ENCODE measurements at places on chromosomes 11 and 22.

DNA sequence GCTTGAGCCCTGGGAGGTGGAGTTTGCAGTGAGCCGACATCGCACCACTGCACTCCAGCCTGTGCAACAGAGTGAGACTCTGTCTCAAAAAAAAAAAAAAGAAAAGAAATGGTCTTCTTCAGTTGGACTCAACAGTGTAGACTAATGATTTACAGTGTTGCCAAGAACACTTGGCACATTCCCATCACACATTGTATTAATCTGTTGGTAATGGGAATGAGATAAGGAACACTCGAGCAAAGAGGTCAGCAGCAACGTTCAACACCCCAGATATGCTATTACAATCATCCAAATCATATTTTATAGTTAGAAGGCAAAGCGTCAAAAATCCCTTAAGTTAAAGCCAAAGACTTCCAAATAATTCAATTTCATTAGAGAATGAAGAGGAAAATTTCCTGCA, 14.5 kb downstream of the CDON start:
- DNase-seq, result no peak

GRCh38 chr11:2298131-2298794, 3.5 kb downstream of the C11orf21 start:
- DNase-seq, result no peak

DNA sequence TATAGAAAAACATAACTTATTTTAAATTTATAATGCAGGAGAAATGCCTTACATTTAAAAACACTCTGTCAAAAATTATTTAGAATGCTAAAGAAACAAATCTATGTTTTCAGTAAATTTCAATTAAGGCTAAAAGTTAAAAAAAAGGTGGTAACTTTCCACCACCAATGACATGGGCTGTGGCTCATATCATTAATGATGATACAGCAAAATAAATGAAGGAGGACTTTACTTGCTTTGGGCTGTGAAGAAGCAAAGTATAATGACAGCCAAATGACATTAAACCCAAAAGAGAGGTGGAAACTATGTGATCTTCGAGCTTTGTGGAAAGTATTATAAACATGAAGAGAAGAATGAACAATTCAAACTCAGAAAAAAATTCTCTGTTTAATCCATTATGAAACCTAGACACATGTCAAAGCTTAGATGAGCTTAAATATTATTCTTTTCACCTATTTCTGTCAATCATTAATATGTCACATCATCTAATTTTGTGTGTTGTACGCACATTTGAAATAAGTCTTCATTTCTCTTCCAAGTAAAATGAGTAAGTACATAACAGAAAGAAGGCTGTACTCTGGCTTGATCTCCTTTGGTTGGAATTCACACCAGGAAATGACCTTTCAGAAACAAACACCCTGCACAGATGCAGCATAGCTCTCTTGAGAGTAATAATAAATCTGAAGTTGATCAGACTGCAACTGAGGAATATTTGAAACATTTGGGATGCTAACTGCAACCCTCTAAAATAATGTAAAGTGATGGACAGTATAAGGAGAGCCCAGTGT, 265.8 kb downstream of the TTC28 start:
- DNase-seq, result no peak

GRCh38 chr11:88434333-88434976, 96.9 kb upstream of the CTSC start:
- DNase-seq, result no peak

DNA sequence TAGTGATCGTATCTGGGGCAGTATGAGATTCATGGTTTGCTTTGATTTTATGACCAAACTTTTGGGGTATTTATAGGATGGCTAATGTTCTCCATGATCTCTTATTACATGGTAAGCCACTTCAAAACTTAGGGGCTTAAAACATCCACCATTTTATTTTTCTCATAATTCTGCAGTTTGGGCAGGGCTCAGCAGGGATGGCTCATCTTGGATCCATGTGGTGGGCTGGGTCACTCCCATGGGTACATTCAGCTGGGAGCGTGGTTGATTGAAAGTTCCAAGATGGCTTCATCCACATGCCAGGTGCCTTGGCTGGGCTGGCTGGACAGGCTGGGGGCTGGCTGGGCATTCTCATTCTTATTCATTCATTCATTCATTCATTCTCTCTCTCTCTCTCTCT, 30.5 kb upstream of the FGF19 start:
- no peak for DNase-seq

GRCh38 chr22:42644422-42645340, 4.3 kb upstream of the ATP5MGL start:
- DNase-seq, result no peak

DNA sequence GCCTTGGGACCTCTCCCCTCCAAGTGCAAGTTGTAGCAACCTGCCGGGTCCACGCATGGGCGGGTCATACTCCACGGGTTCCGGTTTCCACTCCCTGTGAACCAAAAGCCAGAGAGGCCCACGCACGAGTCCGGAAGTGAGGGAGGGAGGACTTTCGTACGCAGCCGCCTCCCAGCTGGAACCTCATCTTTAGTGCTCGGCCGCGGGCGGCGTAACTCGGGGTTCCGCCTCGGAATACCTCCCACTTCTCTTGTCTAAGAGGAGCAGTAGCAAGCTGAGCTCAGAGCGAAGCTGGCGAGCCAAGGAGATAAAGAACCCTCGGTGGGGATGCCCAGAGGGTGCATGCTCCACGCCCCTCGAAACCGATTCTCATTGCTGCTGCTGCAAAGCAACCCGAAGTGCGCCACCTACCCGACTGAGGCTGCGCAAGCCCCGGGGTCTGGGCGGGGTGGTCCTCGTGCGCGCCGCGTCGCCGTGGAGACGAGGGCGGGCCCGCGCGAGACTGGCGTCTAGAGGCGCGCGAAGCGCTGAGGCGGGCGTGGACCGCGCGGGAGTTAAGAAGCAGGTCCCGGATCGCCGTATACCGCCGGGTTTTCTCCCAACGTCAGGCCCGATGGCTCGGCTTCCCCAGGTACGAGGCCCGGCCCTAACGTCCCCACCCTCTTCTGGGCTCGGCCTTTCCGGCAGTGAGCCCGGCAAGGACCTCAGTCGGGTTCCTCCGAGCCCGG, at the start of gene SFI1:
SFI1 (plus strand) TSS at position 530 of the 728 bp plus-strand sequence. CDS start 11,749 bp downstream, outside the sequence.
- peak; percentile 96 for DNase-seq

DNA sequence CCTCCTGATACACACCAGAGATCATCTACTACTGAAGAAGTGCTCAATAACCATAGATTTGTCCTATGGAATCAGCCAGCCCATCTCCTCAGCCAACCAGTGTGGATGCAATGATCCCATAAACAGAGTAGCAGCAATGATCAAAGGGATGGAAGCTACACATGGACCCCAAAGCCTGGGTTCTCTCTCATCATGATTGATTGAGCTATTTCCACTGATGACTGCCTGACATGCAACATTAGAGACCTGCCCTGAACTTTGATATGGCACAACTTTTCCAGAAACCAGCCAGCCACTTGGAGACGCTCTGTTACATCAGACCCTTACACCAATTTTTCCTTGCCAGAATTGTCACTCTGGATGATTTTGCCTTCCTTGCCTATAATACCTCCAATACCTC, 471.6 kb downstream of the BUD13 start:
- DNase-seq, result no peak

GRCh38 chr22:32994898-32995297, 63.3 kb downstream of the SYN3 start:
- no peak for DNase-seq

- DNase-seq, result peak; percentile 65
These were observed 100.3 kb upstream of the AKIP1 start for GRCh38 chr11:8810540-8811301.

- no peak for DNase-seq
These were observed 291.1 kb upstream of the C11orf87 start for GRCh38 chr11:109130910-109131309.

- peak; percentile 75 for DNase-seq
These were observed 4.6 kb downstream of the CHRDL2 start for GRCh38 chr11:74726547-74727182.

DNA sequence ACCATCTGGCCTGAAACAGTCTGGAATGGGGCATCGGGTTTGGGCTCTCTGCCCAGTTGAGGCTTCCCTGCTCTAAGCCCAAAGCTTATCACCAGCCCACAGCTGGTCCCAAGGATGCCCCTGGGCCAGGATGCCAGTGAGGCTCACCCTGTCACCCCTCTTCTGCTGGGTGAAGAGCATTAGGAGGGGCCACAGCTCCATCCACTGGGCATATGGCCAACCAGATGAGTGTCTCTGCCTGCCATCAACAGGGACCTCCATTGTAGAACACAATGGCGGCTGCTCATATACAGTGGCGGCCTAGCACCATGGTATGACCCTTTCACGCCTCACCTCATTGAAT, 5.6 kb downstream of the CHST1 start:
- DNase-seq, result no peak

GRCh38 chr22:43153899-43154298, 2.5 kb downstream of the TSPO start:
- no peak for DNase-seq

GRCh38 chr11:25065746-25066145, 568.9 kb downstream of the LUZP2 start:
- DNase-seq, result no peak

DNA sequence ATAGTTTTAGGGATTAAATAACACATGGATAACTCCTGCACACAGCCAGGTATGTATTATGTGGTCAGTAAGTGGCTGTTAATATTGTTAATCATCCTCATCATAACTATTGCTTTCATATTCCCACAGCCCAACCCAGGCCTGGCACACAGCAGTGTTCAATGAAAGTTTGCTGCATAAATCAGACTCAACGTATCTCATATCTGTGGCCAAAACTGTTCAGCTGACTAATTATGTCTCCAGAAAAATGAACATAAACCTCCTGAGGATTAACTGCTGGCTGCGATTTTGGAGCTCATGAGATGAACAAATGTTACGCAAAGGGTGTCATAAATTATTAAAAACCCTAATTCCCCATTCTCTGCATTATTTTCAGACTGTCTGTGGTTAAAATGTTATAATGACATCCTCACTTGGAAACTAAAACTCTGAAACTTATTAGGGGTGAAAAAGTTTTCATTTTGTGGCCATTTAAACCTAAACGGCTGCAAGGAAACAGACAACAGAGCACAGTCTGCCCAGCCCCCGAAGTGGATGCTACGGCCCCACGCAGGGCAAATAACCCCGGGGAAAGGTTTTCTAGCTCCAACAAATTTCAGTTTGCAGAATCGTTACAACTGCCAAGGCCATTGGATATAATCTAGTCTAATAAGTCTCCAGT, 17.3 kb downstream of the ABCC8 start:
- DNase-seq, result no peak

Data from BE2C (cell line).